ENCODE measurements at places on chromosomes 6 and 20.

DNA sequence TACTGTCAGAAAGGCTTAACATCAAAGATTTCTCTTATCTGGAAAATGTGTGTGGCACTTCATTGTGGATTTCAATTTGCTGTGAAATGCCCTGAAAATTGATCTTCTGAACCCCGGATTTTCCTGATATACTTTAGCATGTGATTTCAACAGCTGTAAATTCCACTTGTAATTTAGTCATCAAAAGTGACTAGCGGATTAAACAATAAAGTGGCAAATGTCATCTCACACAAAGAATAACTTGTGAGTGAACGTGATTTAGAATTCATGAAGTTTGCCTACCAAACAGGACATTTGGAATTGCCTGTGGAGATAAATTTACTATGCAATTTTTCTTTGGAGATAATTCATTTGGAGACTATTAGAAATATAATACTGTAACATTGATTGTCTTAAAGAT, 601.6 kb downstream of the COL12A1 start:
- no peak for DNase-seq

GRCh38 chr20:14716351-14716801, 379.0 kb upstream of the FLRT3 start:
- no peak for DNase-seq

- no peak for DNase-seq
Measured at GRCh38 chr6:150733726-150734125, 131.8 kb upstream of the MTHFD1L start.

DNA sequence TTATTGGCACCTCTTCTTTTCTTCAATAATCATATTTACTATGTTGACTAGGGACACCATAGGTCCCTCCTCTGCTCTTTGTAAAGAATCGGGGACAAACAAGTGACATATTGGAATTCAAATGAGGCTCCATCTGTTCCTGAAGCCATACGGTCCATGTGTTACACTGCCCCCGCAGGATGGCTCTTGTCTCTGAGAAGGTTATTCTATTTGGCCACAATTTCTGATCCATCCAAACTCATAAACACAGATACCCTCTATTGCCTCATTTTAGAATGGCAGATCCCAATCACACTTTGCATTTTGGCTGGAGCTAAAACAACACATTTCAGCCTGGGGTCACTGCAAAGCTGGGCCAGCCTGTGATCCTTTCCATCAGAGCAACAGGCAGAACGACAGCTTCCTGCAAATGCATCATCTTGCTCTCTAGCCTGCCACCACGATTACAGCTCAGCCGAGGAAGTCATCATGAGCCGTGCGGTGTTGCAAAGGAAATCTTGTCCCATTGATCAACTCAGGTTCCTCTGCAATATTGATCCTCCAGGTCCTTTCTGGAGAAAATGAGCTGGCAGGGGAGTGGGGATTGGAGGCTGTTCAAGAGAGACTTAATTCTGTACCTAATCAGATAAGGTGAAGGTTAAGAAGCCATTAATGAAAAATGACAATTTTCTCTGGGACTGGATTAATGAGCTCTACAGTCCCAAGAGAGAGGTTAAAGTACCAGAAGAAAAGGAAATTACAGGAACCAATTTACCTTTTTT, 73.1 kb downstream of the AGPAT4 start:
- no peak for DNase-seq

- DNase-seq: no peak
Measured at GRCh38 chr6:123616942-123617341, 19.8 kb downstream of the TRDN start.

- DNase-seq: no peak
Measured at GRCh38 chr20:58593880-58594638, 57.0 kb upstream of the STX16 start.

GRCh38 chr20:44586289-44586911, 4.0 kb downstream of the PKIG start:
- no peak for DNase-seq

DNA sequence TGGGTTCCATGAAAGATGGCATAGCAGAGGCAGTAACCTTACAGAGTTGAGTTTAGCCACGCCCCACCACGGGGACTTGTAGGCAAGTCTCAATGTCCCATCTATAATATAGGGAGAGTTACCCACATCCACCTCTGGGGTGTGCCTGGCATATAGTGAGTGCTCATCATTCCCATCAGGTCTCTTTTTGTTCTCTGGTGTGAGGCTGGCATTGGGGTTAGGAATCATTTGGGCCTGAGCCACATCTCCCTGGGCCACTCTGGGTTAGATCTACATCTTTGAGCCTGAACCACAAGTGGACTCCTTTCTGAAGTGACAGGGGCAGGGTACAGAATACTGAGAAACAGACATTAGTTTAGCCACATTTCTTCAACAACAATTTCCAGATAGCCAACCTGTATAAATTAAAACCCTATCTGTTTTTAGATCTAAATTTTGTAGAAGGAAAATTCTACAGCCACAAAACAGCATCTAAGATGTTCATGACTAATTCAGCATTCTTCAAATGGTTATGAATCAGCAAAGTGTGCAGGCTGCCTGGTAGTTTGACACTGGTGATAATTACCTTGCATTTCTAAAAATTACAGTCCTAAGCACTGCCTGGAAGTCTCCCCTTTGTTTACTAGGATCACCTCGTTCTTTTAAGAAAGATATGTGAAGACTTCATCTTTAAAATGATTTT, 20.1 kb downstream of the RNF24 start:
- DNase-seq: no peak

- DNase-seq: no peak
Measured at GRCh38 chr6:87669051-87669450, 33.0 kb downstream of the AKIRIN2 start.

- DNase-seq: no peak
Measured at GRCh38 chr20:46088409-46089166, 1.2 kb downstream of the NCOA5 start.

- no peak for DNase-seq
Measured at GRCh38 chr20:56765172-56766073, 136.3 kb downstream of the TFAP2C start.

DNA sequence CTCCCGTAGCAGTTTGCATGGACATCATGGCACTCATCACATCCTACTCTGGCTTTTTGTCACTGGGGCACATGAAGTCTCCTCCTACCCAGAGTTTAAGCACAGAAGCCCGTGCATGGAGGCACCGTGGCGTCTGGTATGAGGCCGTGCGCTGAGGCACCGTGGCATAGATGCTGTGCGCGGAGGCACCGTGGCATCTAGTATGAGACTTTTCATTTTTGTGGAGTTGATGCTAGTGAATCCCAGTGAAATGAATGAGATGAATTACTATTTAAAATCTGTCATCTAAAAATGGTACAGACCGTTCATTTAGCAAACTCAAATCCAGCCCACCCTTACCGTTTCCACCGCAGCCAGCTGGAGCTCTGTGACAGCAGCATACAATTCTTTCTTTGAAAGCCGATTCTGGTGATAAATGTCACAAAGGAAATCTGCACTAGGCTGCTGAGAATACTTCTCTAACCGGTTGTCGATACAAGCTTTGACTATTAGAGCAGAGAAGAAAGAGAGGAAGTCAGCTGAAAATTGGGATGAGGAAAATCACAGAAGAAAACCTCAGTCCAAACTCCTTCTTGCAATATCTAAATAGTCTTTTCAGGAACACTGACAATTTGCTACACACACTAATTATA, 11.3 kb downstream of the CYP24A1 start:
- no peak for DNase-seq

DNA sequence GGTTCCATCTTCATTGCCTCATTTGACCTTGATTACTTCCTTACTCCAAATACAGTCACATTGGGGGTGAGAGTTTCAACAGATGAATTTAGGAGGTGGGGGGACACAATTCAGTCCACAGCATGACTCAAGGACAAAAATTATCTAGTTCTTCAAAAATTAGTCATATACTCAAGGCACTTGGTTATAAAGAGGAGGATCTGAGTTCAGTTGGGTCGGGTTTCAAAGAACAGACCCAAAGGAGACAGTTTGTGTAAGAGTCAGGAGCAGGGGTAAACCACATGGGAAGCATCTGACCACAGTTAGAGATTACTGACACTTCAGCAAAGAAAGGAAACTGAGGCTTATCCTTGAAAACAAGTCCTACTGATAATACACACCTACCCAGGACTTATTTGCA, 138.0 kb downstream of the TBC1D7 start:
- no peak for DNase-seq

GRCh38 chr20:22561965-22562577, 22.3 kb downstream of the FOXA2 start:
- DNase-seq: no peak

DNA sequence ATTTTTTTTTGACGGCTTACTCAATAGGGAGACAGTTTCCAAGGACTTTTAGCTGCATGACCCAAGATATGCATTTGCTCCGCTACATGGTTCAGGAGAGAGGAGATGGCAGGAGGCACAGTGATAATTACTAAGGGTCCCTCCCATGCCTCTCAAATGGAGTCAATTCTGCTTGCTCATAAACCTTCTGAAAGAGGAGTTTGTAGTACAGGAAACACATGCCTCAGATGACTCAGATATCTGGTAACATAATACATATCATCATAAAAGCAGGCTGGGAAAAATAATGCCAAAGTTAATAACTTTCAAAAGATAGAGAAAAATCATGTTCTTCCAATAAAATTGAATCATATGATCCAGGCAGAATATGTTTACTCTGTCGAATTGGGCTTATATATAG, 97.6 kb upstream of the DEFB112 start:
- DNase-seq: no peak

DNA sequence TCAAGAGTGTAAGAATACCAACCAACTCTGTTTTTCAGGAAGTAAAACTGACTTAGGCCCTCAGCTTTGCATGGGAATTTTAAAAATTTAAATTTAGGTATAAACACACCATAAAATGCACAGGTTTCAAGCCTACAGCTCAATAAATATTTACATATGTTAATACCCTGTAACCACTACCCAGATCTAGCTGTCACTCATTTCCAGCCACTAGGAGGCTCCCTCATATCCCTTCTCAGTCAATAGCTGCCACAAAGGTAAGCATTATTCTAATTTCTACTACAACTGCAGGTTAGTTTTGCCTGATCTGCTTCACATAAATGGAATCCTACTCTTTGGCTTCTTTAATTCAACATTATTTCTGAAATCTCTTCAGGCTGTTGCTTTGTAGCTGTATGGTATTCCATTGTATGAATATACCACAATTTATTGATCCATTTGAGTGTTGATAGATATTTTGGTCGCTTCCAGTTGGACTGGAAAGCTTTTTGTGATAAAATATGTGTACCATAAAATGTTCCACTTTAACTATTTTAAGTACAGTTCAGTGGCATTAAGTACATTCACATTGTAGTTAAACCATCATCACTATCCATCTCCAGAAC, 32.5 kb upstream of the MEI4 start:
- DNase-seq: no peak

DNA sequence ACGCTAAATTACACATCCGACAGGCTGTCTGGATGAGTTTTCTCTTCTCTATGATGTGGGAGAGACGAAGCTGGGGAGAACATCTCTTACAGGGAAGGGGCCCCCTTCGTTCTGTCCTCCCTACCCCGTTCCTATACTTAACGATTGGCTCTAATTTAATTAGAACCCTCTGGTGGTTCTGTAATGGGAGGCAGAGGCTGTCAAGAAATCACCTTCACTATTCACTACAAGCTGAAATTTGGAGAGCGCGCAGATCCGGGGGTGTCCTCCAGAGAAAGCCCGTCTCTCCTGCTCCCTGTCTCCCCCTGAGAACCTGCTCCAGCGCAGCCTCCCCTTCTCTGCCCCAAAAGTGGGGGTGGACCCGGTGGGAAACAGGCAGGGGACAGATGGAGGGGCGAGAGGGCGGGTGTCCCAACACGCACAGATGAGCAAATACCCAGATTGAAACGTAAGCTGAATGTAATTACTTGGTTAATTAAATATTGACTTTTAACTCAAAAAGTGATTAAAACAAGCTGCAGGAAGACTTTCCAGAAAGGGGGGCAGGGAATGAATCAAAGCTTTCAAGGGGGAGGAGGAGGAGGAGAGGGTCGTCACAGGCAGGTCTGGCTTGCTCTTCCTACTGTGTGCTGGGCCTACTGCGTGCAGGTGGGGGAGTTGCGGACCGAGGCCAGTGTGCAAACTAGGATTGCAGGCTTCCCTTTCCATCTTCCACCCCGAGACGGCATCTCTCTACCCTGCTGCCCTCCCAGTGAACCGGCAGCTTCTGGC, 1.3 kb downstream of the SULF2 start:
- no peak for DNase-seq

GRCh38 chr6:7183707-7184106, 75.9 kb downstream of the RREB1 start:
- no peak for DNase-seq

- no peak for DNase-seq
Measured at GRCh38 chr6:47512872-47513271, 35.3 kb downstream of the CD2AP start.

- no peak for DNase-seq
Measured at GRCh38 chr6:136137739-136138402, 112.2 kb downstream of the MTFR2 start.

DNA sequence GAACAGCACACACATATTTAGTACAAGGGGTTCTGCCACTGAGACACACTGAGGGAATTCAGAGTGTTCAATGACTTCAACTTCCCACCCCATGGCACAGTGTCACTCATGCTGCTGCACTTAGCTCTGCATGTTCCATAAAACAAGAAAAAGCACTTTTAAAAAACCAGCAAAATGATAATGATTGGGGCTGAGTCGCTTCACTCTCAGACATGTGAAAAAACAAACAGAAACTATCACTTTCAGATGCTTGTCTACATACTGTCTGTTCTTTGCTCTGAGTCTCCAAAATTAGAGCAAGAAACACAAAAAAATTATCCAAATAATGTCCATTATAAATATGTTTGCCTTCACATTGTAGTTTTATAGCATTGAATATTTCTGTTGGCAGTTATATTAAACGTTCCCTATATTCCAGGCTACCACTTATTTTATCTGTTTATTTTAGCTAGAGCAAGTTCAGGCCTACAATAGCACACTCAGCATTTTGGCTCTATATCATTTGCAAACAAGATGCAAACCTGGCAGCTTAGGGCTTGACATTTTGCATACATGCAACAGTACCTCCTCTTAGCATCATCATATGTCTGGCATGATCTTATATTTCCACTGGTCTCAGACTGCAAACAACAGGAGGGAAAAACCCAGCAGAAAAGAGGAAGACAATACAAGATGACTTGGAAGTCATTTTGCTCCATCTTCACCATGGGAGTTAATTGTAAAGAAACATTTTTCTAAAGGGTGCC, 398.8 kb downstream of the HACE1 start:
- DNase-seq: no peak

GRCh38 chr6:134432036-134432435, 114.1 kb upstream of the SGK1 start:
- no peak for DNase-seq

- no peak for DNase-seq
Measured at GRCh38 chr6:70131528-70131927, 171.4 kb downstream of the COL9A1 start.

GRCh38 chr6:90294614-90294988, 2.0 kb downstream of the BACH2 start:
- DNase-seq: no peak

GRCh38 chr6:80094017-80094416, 12.5 kb upstream of the BCKDHB start:
- DNase-seq: no peak

- no peak for DNase-seq
Measured at GRCh38 chr6:105859457-105859856, 226.7 kb upstream of the PRDM1 start.

GRCh38 chr6:116895935-116896334, 18.9 kb downstream of the RFX6 start:
- no peak for DNase-seq

- DNase-seq: no peak
Measured at GRCh38 chr6:68233623-68234022, 401.5 kb upstream of the ADGRB3 start.

GRCh38 chr6:96792561-96793190, 44.6 kb downstream of the GPR63 start:
- DNase-seq: no peak
